ENCODE measurements at places on chromosomes 16 and 17.

GRCh38 chr17:35185849-35186248, 8.3 kb downstream of the SLC35G3 start:
- no peak for DNase-seq

DNA sequence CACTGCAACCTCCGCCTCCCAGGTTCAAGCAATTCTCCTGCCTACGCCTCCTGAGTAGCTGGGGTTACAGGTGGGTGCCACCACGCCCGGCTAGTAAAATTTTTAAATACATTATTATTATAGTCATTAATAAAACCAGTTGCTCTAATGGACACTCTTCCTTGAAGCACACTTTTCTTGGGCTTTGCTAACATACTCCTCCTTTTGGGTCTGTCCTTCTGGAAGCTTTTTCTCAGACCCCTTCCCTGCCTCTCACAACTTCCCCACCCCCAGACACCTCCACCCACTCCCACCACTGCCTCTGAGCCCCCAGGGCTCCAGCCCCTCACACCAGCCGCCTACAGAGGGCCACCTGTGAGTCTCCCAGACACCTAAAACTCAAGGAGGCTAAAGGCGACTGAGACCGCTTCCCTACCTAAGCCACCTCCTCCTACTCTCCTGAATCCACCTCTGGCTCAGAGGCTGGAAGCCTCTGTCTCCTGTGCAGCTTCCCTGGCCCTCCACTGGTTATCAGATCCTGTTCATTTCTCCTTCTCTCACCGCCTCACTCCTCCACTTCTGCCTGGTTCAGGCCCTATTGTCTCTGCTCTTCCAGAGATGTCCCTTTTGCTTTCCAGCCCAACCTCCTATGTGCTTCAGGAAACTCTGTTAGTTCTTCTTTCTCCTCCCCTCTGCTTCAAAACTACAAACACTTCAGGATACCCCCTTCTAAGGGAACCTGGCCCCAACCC, 2.1 kb upstream of the CUEDC1 start:
- no peak for DNase-seq

- DNase-seq = no peak
These were observed 20.5 kb upstream of the SMPD3 start for GRCh38 chr16:68468842-68469241.

DNA sequence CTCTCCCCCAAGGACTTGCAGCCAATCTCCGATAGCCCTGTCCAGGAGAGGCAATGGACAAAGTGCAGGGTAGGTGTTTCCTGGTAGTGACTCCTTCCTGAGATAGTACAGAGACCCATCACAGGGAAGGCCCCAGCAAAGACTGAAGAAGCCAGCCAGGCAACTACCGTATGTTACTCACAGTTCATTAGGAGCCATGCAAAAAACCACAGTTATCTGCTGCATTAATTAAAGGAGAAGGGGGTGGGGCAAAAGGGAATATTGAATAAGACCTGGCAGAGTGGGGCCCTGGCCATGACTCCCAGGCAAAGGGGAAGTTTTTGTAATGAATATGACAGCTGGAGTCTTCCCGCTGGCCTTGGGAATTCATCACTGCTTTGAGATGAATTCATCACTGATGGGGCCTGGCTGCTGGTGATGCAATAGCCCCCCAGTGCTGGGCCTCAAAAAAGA, 2.5 kb upstream of the SLC13A2 start:
- no peak for DNase-seq

- no peak for DNase-seq
These were observed 52.7 kb downstream of the CDRT4 start for GRCh38 chr17:15414532-15415306.

GRCh38 chr16:88693420-88694177, 7.3 kb upstream of the SNAI3 start:
- no peak for DNase-seq

All from GDM1 (cell line).